ENCODE measurements at places on chromosomes 7 and 10.

DNA sequence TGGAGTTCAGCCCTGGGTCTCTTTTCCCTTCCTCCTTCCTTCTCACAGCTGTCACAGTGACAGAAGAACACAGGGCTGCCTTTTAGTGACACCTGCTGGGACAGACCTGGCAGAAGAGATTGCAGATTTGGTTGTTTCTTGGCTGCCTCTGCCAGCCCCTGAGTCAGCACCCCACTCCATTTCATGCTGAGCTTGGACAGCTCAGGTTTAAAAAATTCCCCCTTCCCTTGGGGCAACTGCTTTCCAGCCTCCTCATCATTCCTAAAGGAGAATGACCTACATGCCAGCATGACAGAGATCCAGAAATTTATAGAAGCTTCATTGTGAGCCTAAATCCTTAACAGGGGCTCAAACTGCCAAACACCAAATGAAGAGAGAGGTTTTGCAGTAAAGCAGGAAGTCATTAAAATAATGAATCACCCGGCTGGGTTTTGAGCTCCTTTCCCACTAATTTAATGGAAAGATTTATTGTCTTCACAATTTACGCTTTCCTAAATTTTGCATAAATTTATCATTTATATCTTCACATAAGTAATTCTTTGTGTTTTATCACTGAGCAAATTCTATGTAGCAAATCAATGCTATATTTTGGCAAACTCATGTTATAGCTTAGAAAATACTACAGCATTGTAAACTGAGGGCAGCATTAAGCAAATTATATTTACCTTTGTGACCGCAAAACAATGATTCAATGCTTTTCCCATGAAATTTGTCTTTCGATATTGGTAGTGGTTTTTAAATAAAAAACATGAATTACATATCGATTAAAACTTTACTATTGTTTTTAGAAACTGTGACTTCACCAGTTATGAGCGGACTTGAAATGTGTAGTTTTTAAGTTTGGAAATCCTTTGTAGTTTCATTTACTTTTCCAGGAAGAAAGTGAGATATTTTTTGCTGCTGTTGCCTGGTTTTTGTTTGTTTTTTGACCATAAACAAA, 399.5 kb upstream of the ANKRD30A start:
- peak; percentile 78 for DNase-seq

DNA sequence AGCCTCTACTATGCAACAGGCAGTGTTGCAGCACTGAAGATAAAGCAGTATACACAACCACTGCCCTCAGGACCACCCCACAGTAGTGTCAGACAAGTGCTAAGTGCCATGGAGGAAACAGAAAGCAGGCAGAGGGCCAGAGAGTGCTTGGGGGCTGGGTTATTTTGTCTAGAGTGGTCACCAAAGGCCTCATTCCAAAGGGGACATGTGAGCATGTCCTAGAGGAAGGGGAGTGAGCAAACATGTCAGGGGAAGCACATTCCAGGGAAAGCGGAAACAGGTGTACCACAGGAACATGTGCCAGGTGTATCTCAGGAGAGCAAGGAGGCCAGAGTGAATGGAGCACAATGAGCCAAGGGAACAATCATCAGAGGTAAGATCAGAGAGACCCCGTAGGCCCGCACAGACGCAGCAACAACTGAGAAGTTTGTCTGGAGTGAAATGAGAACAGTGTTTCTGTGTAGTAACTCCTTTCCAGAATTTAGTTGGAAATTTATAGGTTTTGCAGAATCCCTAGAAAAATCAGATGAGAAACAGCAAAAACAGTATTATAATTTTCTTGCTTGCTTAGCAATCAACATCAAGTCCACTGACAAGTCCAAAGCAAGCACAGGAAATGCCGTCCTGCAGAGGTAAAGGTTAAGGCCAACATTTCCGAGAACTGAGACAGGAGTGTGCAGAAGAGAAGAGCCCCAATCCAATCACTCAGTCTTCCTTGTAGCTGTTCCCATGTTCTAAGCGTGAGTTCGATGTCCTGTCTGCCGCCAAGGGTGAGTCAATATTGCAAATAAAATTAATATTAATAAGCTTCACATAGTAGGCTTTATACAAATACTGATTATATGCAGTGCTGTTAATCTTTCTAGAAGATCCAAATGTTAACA, 67.3 kb downstream of the SGMS1 start:
- DNase-seq = no peak

- no peak for DNase-seq
These were observed 158.0 kb downstream of the C7orf25 start for GRCh38 chr7:42753811-42754363.

DNA sequence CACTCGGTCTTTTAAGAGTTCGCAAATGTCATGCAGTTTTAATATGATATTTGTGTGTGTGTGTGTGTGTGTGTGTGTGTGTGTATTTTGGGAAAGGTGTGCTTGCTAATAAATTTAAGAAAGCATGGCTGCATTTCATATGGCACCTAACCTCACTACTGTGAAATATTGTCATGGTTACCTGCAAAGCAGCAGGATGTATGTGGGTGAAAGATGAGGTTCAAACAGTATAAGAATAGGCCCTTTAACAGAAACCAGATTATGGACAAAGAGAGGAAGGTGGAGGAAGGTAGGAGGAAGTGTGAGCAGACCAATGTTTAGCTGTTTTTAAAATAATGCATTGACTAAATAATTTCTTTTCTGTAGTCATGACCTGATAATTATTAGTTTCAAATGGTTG, 73.5 kb upstream of the CACNA2D1 start:
- DNase-seq = no peak

- no peak for DNase-seq
These were observed 219.5 kb downstream of the CCDC3 start for GRCh38 chr10:12781976-12782375.

DNA sequence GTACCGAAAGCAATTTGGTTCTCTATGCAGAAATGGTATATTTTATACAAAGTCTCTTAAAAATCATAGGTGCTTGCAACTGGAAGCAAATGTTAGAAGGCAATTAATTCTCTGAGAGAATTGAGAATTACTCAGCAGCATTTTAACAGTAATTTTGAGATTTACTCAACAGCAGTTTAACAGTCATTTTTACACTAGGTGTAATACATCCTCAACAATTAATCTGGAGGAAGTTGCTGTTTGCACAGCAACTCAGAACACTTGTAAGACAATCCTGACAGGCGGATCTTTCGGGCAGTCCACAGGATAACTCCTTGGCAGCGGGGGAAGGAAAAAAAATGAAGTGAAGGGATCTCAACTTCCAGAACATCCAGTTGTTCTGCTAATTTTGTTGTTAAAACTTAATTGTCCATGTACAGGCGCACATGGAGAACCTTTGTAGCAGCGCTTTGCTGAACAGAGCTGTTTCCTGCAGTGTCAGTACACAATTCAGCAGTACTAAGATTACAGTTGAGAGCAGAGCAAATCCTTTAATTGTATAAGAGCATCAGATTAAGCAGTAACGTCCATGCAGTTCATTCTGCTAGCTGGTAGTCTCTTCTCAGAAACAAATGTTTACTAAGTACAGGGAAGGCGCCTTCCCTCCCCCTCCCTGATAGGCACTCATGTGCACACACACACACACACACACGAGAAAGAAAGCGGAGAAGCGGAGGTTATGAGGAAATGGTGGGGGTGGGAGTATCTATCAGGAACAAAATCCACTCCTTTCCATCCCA, 43.8 kb downstream of the ENO4 start:
- peak; percentile 34 for DNase-seq

- DNase-seq = no peak
These were observed 27.3 kb upstream of the CYP2C19 start for GRCh38 chr10:94735197-94735596.

DNA sequence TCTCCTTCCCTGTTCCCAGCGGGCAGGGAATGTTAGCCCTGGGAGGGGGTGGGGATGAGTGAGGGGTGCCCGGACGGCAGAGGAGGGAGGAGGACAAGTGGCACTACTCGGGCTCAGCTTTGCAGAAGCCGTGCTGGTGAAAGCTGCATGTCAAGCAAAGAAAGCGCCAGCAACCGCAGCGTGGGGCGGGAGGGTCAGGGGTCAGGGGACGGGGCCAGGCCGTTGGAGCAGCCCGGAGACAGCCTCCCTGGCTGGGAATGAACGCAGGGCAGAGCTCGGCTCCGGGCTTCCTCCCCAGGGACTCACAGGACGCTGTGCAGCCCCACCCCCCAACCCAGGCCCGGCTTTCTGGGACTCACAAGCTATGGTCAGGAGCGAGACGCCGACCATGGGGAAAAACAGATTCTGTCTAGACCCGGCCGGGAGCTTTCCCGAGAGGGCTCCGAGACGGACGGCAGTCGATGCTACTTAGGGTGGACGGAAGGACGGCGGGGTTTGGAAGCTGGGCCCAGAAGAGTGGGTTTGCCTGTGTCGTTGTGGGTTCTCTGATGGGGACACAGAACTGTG, 113.4 kb downstream of the VIPR2 start:
- no peak for DNase-seq

GRCh38 chr10:25017154-25017590, 760 bp downstream of the THNSL1 start:
- DNase-seq = no peak

DNA sequence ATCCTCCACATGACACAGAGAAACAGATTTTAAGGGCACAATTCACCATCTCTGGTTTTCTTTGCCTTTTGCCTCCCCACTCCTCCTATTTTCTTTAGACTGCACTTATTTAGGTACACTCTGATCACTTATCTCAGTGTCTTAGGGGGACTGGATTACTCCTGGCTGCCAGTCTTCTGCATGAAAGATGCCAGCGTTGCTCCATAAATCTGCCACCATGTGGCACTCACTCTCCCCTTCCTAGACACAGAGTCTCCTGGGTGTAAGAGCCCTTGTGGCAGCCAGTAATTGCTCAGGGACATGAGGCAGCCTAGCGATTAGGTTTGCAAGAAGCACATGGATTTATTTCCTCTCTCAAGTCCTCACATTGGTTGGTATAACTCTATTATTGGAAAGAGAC, 34.5 kb upstream of the RBM20 start:
- peak; percentile 3 for DNase-seq

DNA sequence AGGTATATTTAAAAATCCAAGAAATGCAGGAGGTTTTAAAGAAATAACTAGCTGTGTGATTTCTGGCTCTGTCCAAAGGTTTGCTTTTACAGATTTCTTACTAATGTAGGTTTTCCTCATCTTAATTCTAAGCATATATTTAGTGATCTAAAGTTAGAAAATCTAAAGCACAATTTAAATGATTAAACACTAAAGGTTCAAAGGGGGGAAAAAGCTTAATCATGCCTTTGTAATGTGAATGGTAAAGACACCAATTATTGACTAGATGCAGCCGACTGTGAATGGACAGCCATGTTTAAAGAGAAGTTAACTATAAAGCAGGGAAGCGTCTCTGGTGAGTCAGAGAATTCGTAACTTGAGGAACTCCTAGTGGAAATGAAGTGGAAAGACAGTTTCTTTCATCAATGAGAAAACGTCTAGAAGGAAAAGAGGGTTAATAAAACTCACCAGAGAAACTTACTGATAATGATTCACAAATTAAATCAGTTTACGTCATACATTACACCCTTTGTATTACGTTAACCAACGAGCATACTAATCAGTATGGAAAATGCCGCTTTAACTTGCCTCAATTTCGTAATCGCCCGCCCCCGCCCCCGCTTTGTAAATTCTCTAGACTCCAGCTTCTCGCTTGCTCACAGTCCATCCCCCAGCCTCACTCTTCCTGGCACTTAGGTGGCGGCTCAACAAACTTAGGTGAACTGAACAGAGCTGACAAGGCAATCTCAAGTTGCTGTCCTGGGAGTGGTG, 1.1 kb upstream of the HBP1 start:
- DNase-seq = peak; percentile 90

DNA sequence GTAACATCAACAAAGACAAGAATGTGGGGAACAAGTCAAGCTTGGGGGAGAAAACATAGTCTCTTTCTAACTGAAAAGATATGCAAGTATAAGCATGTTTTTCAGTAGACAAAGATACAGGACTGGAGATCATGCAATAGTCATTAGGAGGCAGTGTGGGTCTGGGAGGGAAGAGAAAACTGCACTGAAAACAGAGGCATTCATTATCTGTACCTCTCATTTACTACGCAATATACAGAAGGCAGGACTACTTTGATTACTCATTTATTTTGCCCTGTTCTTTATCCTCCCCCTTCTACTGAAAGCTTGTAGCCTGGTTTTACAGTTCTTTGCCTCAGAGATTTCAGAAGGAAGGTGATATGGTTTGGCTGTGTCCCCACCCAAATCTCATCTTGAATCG, 341.2 kb downstream of the CRPPA start:
- peak; percentile 26 for DNase-seq

DNA sequence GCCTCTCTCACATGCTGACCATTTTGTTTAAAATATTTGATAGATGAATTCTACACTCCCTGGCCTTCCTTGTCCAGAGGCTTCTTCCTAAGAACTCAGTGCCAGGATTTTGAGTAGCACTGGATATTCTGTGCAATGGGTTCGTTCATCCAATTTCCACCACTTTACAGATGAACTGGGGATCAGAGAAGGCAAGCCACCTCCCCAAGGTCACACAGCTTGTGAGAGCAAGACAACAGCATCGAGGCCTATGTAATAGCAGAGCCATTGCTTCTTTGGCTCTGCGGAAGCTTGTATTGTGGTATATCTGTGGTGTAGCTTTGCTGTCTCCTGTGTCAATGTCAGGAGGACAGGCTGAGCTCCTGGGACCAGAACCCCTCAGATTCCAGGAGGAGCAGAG, 140.9 kb downstream of the PLPP4 start:
- no peak for DNase-seq

- DNase-seq = no peak
These were observed 7.1 kb downstream of the R3HCC1L start for GRCh38 chr10:98141484-98142073.

GRCh38 chr10:943334-944033, 12.0 kb upstream of the LARP4B start:
- no peak for DNase-seq

GRCh38 chr7:64874114-64874513, 29.0 kb upstream of the ZNF273 start:
- DNase-seq = no peak

- peak; percentile 70 for DNase-seq
These were observed 49.5 kb upstream of the PITRM1 start for GRCh38 chr10:3222068-3222467.

DNA sequence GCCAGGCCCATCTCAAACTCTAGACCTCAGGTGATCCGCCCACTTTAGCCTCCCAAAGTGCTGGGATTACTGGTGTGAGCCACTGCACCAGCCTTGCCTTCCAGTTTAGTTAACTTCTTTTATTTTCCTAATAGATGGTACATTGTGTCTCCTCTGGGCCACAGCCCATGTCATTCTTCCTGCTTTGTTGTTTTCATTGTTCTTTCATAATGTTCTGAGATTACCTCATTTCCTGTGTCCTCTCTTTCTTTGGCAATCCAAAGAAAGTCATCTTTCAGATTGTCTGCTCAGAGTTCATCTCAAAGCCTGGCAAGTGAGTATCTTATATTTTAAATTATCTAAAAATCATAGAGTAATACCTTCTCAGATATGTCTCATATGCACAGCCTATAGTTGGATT, at the start of gene OLAH:
Gene OLAH, plus strand, starts transcription at position 270 of the 400 bp plus-strand sequence. CDS start 3,346 bp downstream, outside the sequence.
- peak; percentile 53 for DNase-seq

DNA sequence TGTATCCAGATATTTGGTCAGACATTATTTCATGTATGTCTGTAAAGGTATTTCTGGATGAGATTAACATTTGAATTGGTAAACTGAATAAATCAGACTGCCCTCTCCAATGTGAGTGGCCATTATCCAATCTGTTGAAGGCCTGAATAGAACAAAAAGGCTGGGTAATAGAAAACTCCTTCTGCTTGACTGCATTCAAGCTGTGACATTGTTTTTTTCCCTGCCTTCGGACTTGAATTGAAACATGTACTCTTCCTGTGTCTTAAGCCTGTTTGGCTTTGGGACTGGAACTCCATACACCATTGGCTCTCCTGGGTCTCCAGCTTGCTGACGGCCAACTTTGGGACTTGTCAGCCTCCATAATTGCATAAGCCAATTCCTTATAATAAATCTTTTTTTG, 36.0 kb upstream of the ARHGAP21 start:
- no peak for DNase-seq
